ENCODE measurements at places on chromosomes 2 and 18. TPM values are rescaled to one million over a fixed set of nuclear protein-coding genes. Genes with fewer than 3 reads are reported as not detected.

DNA sequence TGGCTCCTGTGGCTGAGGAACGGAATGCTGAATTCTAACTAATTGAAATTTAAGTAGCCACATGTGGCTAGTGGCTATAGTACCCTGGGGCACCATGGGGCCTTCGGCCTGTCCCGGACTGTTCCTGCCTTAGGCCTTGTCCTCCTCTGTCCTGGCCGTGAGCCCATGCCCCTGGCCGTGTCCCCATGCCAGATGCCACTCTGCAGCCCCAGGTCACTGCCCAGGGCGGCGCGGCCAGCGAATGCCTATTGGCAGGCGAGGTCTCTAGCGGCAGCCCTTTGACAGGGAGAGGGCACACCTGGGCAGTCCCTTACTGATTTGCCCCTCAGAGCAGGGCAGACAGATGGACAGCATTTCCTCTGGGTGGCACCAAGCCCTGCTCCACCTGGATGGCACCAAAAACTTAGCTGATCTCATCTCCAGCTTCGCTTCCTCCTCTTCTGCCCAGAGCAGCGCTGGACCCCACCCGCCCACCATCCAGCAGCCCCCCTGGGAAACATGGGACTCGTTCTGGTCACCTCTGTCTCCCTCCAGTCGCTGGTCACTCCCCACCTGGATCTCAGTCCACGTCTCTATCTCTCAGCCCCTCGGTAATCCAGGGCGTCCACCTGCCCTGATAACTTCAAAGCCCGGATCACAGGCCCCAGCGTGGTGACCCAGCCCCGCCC, 1.1 kb upstream of the DGKD start:
- no peak for DNase-seq

CD8B gene
- 1.5 TPM for total RNA-seq

GRCh38 chr2:222797261-222797660, 63.6 kb upstream of the ACSL3 start:
- DNase-seq = no peak

- no peak for DNase-seq
Measured at GRCh38 chr2:169964740-169965139, 137.5 kb downstream of the UBR3 start.

LDLRAD4 gene
- total RNA-seq = 67.7 TPM

TUBA4B gene
- total RNA-seq = not detected

DNA sequence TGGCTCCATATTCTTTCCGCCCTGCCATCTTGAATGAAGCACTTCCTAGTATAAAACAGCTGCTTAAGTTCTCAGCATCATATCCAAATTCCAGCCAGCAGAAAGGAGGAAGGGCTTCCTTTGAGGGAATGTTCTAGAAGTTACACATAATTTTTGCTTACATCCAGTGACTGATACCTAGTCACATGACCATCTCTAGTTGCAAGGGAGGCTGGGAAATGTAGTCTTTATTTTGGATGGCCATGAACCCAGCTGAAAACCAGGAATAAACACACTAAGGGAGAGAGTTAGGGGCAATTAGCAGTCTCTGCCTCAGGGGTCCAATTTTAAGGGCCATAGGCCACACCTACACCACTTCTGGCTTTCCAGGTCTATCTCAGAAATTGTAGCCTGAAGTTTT, 57.8 kb upstream of the LMAN1 start:
- no peak for DNase-seq

TUBA3E gene
- 0.11 TPM for total RNA-seq

GRCh38 chr2:234135750-234136221, 85.3 kb downstream of the SPP2 start:
- DNase-seq = peak; percentile 56

- peak; percentile 93 for DNase-seq
Measured at GRCh38 chr2:68319398-68320117, at the start of gene CNRIP1. CNRIP1 (minus strand) TSS chr2:68319949; CDS start chr2:68319400, 549 bp downstream.

CCDC68 gene
- 12.6 TPM for total RNA-seq

DNA sequence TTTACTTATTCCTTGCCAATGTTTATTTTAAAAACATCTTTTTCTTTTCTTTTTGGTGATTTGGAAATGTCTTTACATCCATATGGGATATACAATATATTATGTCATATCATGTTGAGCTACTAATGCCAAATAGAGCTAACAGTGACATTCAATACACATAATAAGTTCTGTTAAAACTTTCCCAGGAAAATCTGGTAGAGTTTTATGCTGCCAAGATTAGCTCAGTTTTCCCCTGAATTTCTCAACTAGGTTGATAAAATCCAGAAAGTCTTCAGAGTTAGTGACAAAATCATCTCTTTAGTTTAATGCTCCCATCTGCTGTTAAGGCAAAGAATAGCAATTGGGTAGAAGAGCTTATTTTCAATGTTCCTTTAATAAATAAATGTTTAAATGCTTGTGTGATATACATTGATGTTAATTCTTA, 9.9 kb downstream of the COL3A1 start:
- no peak for DNase-seq

TRIM43 gene
- 0.59 TPM for total RNA-seq

DNA sequence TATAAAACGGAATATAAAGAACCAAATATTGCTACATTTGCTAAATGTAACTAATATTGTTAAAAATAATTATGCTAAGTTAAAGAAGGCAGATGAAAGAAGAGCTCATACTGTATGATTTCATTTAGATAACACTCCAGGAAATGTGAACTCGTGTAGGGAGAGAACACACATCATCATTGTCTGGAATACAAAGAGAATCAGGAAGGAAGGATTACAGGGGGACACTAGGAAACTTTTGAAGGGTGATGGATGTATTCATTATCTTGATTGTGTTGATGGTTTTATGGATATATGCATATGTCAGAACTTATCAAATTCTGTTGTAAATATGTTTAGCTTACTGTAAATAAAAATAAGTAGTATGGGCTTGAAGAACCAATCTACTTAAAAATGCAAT, 104.1 kb upstream of the TRIB2 start:
- no peak for DNase-seq

GRCh38 chr2:1814616-1815015, 70.3 kb upstream of the PXDN start:
- no peak for DNase-seq

- no peak for DNase-seq
Measured at GRCh38 chr2:66426244-66427111, 8.4 kb upstream of the MEIS1 start.

DNA sequence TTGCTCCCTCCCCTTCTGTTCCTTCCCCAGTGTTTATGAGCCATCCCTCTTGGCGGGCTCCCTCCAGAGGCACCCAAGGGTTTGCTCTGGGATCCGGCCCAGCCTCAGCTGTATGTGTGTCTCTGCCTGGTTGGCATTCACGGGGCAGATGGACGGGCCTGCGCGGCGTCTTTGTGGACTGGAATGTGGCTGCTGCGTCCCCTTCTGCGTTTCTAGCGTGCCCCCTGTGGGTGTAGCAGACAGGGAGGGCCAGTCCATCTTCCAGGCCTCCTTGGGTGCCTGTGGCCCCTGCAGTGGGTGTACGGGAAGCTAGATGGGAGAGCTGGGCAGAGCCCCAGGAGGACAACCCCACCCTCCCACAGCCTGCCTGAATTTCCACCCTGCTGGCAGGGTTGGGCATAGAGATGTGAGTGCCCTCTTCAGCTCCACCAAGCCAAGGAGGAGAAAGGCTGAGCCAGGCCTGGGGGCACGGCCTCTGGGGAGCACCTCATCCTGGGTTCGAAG, 15.7 kb downstream of the GPC1 start:
- DNase-seq = no peak

SOWAHC gene
- 19.5 TPM for total RNA-seq

- no peak for DNase-seq
Measured at GRCh38 chr2:20146401-20146800, 78.5 kb downstream of the SDC1 start.

GRCh38 chr2:17791121-17791816, 25.0 kb upstream of the MSGN1 start:
- peak; percentile 29 for DNase-seq

DNA sequence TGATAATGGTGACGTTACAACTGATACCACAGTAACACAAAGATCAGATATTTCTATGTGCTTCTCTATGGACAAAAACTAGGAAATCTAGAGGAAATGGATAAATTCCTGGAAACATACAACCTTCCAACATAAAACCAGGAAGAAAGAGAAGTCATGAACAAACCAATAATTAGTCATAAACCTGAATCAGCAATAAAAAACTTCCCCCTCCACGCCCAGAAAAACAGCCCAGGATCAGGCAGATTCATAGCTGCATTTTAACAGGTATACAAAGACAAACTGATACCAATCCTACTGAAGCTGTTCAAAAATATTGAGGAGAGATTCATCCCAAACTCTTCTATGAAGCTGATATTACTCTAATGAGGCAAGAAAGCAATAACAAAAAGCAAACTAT, 1535.2 kb upstream of the LRRTM1 start:
- no peak for DNase-seq

DNA sequence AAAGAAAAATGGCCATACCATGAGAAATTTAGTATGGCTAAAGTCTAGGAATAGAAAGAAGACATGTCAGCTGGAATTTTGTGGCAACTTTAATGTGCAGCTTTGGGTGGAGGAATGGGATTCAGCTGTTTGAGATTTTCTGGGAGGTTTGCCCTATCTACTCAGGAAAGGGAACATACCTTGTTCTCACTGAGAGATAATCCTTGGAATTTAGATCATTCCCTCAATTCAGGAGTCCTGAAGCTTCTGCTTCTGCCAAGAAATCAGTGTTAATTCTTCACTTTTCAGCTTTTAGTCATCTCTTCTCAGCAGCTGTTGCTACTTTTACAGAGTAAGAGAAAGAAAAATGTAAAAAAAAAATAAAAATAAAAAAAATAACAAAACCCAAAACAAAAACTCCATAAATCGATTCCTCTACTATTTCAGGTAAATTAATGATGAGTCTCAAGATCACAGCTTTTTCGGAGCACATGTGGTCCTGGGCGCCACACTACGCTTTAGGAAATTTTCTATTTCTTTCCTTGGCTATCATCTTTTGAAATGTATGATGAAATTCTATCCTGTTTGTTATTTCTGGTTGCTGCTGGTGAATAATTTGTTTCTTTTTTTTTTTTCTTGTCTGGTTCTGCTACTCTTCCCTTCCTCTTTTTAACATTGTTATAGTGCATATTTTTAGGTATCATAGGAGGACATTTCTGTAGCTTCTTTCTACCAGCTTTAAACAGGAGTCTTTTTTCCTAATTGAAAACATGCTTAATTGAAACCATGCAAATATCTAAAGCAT, 18.9 kb upstream of the BAZ2B start:
- DNase-seq = no peak

DNA sequence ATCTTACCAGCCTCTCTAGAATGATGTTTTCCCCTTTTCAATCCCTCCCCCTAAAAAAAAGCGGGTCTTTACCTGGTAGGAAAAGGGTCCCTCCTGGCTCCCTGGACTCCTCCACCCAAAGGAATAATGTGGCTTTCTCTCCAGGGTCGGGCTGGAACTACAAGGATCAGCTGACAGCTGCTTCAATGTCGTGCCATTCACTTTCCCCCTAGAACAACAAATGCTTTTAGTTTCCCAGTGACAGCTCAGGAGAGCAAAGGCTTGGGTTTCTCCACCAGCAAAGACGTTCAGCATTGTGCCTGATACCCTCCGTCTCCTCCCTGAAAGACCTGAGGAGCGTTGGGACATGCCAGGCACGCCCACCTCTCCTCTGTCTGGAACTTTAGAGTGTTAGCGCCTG, 173.8 kb upstream of the SIX3 start:
- DNase-seq = no peak

GRCh38 chr18:23929362-23929930, 85.1 kb upstream of the TTC39C start:
- DNase-seq = no peak

DNA sequence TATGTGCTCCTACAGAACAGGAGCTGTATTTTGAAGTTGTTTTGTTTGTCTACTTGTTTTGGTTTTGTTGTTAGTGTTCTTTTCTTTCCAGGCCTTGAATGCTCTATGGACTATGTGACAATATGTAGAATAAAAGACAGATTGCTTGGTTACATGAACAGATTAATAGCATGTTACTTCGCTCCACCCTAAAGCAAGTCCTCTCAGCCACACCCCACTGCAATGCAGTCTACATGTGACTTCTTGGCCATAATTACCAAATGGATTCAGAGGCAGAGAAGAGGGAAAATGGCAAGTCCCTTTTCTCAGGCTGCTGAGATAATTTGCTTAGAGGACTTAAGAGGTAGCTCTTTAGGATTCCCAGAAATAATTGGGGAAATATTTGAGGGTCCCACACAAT, 123.2 kb upstream of the CYP1B1 start:
- no peak for DNase-seq

DNA sequence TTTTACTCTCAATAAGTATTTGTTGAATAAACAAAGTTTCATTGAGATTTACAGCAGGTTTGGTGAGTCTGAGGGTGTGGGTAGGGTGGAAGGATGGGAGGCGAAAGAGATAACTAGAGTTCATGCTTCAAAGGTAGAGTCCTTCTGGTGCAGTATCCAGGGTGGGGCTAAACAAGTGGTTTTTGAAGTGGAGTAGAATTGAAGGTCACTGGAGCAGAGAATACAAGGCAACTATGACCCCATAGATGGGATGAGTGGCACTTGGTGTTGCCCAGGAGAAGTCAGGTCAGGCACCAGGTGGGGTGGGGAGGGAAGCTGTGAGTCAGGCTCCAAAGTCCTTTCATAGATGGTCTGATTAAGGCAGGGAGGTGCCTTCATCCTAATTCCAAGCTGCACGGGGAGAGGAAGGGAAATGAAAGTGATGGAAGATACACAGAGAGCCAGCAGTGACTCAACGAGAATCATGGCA, 6.6 kb upstream of the CAB39 start:
- no peak for DNase-seq

DNA sequence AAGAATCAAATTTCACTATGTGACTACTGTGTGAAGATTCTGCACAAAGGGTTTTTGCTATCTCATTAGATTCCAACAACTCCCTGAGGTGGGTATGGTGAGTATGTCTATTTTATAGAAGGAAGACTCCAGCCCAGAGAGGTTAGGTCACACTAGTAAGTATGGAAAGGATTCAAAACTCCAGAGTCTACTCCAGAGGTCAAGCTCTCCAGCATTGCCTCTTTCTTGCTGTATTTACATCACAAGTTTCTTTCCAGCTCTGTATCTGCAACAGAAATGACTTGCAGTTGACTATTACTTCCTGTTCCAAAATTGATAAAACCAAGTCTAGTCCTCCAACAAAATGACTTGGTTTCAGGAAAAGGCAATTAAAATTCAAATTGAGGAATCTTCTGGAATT, 2.1 kb downstream of the COL4A4 start:
- no peak for DNase-seq

GRCh38 chr2:181106789-181107627, 126.6 kb downstream of the UBE2E3 start:
- DNase-seq = no peak

DNA sequence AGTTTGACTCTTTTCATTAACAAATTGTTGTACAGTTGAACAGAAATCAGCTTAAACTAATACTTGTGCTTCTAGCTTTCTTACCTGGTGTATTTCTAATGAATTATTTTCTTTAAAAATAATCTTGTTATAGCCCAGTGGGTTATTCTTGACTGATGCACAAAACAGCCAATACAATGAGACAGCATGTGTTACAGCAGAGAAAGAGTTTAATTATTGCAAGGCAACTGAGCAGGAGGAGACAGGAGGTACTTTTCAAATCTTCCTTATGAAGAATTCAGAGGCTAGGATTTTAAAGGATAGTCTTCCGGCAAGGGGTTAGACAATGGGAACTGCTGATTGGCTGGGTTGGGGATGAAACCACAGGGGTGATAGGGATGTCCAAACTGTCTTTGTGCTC, 64.5 kb upstream of the TPO start:
- no peak for DNase-seq

ADD2 gene
- 22.7 TPM for total RNA-seq
